ENCODE measurements at places on chromosomes 7 and 10. TPM values are rescaled to one million over a fixed set of nuclear protein-coding genes. Genes with fewer than 3 reads are reported as not detected.

KLF6 gene
- total RNA-seq, result 8.1 TPM

CREB3L2 gene
- 18.7 TPM for total RNA-seq

LFNG gene
- total RNA-seq, result 25.2 TPM

SERPINE1 gene
- total RNA-seq, result 1.2 TPM

OR6V1 gene
- total RNA-seq, result not detected

PROSER2 gene
- total RNA-seq, result 14.6 TPM

Measured in SJCRH30 (cell line).